DMS153 (cell line): ENCODE measurements at places on chromosomes 5 and 9.

GRCh38 chr5:119451561-119451960, 736 bp upstream of the HSD17B4 start:
- DNase-seq = no peak

GRCh38 chr5:151470439-151470838, 23.0 kb downstream of the SLC36A1 start:
- DNase-seq = no peak

DNA sequence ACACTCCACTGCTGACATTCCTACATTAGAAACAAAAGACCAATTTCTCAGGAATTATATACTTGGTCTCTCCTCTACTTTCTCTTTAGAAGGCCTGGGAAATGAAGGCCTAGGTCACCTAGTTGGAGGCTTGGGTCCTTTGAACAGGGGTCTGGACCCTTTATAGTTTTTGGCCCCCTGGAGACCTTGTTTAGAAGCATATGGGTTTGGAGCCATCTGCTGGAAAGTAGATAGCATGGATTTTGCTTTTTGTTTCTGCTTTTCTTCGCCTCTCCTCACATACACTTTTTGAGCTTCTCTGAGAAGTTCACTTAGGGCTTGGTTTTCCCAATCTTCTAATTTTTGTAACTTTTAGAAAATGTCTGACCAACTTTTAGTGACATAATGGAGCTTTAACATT, 67.1 kb upstream of the CDK20 start:
- no peak for DNase-seq

- no peak for DNase-seq
Observed at GRCh38 chr5:135116160-135116561, 82.1 kb upstream of the PITX1 start.

GRCh38 chr9:87518702-87519335, 21.2 kb downstream of the DAPK1 start:
- DNase-seq = no peak

DNA sequence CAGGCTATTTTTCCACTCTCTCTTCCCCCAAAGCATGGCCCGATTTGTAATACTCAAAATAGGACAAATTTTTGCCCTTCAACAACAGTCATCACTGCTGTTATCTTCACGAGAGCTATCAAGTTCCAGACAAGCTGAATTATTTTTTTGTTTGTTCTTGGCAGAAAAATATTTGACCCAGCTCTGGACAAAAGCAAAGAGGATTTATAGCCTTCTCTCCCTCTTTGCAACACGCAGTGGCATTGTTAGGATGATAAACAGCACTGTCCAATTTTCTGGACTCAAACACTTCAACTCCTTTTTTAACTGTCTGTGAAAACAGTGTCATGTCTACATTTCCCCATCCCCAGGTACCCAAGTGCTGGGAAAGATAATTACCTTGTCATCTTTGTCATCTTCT, 160.3 kb downstream of the SLF1 start:
- DNase-seq = peak; percentile 54

DNA sequence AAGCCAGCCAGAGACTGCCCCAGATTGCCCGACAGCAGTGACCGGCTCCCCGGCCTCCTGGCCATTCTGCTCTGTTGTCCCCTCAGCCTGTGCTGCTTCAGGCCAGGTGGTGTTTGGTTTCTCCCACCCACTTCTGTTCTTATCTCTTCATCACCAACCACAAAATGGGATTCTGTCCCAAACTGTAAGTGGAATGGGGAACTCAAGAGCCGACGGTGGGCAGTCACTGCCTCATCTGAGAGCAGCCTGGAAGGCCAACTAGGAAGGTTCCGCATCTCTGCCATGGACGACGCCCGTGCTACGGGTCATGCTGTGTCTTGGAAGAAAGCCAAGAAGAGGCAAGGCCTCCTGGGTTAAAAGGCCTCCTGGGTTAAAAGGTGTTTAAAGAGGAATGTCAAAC, 219.0 kb upstream of the PIK3R1 start:
- no peak for DNase-seq

- DNase-seq = no peak
Observed at GRCh38 chr9:74663439-74663838, 166.3 kb downstream of the RORB start.

GRCh38 chr9:113269355-113269754, 6.0 kb downstream of the CDC26 start:
- DNase-seq = no peak

DNA sequence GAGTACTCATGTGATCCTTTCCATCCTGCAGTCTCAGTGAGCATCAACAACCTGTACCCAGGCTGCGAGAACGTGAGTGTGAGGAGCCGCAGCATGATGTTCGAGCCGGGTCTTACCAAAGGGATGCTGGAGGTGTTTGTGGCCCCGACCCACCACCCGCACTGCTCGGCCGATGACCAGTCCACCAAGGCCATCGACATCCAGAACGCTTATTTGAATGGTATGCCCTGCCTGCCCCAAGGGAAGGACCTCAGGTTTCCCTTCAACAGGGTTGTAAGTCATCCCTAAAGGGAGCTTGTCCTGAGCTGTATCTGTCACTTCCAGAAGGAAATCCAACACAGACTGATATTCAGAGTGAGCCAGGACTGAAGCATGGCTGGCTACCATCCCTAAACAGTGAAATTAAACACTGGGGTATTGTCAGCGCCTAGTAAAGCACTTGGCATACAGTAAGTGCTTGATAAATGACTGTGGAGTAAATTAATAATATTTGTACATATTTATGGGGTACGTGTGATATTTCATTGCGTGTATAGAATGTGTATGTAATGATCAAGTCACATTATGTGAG, 39.3 kb upstream of the CTSL start:
- no peak for DNase-seq

DNA sequence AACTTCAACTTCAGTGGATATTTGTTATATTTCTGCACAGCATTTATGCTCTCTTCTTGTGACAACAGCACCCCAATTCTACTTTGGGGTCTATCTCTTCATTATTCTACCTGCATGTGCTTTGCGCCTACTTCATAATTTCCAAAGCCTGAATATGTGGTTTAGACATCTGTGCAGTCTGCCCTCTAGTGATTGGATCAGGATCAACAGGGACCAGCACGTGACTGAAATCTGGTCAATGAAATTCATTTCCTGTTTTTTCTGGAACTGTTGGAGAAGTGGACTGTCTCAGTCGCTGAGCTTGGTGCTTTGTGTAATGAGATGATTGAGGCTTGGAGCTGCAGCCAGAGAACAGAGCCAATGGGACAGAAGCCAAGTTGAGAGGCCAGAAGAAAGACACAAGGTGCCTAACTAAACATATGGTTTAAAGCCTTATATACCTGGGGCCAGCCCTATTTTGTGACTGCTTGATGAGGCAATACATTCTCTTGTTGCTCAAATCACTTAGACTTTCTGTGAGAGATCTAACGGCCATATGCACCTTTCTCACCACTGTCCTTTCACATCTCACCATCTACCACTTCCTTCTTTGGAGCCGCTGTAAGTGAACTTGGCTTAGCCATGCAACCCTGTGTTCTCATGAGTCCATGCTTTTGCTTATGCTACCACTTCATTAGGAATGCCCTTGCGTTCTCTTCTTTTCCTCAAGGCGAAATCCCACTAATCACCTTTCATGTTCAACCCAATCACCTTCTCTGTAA, 68.8 kb upstream of the PPP2R2B start:
- DNase-seq = peak; percentile 20

DNA sequence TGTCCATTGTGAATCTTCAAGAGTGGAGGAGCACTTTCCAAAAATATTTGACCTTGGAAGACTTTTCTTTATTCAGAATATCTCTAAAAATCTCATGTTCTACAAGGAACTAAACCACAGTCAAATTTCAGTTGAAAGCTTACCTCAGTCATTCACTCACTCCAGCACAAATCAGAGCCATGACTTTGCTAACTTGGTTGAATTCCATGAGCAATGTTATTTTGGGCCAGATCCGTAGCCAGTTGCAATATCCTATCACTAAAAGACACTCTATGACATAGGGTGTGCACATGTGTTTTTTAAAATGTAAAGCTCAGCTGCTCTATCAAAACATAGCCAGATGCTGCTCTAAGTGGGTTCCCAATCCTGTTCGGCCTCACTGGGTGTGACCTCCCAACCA, 156.1 kb upstream of the ANKRD55 start:
- no peak for DNase-seq

DNA sequence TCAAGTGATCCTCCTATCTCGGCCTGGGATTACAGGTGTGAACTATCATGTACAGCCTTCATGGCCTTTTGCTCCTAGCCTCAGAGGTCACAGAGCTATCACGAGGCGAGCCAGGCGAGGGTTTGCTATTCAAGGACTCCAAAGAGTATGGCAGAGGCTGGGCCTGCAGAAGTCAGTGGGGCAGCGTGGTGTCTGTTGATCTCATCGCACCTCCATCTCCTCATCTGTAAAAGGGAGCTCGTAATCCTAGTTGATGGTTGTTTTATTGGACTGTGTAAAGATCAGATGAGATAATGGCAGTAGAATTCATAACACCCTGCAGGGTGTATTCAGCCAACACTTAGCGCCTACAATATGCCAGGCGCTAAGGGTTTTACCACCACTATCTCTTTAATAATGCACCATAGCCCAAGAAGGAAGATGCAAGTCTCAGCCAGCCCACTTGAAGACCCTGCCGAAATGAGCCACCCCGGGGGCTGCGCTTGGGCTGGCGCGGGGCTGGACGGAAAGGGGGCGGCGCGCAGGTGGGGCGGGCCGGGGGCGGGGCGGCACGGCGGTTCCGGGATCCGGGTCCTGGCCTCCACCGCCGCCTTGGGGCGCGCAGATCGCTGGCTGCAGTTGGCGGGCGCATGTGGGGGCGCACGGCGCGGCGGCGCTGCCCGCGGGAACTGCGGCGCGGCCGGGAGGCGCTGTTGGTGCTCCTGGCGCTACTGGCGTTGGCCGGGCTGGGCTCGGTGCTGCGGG, at the start of gene GALNT12:
GALNT12 (plus strand) TSS at position 601 of the 744 bp plus-strand sequence; CDS start at position 630, 29 bp downstream.
- DNase-seq = no peak

DNA sequence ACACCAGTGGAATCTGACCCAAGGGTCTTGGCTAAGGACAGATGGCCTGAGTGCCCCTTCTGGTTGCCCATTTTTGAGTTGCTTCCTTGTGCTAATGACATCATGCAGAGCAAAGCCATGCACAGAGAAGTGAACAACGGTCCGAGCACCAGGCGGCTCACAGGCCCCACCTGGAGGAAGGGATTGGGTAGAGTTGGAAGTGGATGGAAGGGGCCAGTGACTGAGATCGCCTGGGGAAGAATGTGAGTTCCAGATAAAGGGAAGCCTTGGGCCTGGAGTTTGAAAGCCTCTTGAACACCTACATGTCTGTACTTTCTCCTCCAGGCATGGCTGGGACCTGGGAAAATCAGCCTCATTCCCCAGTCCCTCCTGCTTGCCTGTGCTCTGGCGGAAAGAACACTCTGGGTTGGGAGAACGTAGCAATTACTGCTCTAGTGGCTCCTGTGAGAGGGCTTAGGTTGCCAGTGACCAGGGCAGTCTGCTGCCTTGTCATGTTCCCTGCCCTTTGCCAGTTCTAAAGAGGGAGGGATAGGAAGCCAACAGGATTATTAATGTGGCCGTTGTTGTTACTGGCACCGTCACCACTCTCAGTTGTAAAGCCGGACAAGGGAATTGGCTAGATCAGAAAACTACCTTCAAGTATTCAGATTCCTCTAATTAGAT, 62.5 kb upstream of the PTPN3 start:
- no peak for DNase-seq

- no peak for DNase-seq
Observed at GRCh38 chr5:96253140-96253539, 179.9 kb downstream of the PCSK1 start.

DNA sequence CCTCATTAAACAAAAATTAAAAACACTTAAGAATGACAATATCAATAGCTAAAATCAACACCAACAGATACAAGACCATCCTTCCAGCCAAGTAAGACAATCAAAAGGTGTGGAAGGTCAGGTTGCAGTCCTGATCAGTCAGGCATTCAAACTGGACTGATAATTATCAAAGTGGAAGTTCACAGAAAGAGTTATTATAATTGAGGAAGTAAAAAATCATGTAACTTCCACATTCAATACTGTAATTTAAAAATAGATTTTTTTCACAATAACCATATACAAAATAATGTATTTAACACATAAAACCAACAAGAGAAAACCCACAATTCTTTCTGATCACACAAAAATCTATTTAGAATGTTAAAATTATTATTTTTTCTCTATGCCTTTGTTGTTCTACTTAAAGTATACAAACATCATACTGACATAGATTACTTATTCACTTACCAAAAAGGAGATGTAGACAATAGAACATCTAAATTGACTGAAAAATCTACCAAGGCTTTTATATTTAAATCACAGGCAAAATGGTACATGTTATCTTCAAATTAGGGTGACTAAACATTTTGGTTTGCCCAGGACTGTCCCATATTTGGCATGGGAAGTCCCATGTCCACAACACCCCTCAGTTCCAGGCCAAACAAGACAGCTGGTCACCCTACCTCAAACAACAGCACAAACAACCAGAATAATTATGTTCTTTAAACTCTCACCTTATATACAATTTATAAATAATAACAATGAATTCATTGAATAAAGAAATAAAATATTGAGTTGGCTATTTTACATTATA, 142.5 kb upstream of the SLC24A2 start:
- no peak for DNase-seq

GRCh38 chr5:149485655-149486615, 65.3 kb downstream of the CSNK1A1 start:
- peak; percentile 75 for DNase-seq

DNA sequence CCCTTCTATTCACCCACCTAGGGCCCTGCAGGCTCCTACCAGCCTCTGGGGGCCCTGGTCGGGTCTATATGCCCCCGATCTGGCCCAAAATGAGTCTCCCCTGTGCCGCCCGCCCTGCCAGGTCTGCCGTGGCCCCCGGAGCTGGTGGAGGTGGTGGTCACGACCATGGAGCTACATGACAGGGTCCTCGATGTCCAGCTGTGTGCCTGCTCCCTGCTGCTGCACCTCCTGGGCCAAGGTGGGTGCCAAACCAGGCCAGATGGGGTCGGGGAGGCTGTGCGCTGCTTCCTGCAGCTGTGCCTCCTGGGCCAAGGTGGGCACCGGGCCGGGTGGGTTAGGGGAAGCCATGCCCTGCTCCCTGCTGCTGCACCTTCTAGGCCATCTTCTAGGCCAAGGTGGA, 17.5 kb downstream of the REXO4 start:
- no peak for DNase-seq

- no peak for DNase-seq
Observed at GRCh38 chr5:91318724-91319123, 64.4 kb downstream of the ARRDC3 start.

GRCh38 chr5:73513996-73514395, 15.8 kb downstream of the BTF3 start:
- DNase-seq = no peak

DNA sequence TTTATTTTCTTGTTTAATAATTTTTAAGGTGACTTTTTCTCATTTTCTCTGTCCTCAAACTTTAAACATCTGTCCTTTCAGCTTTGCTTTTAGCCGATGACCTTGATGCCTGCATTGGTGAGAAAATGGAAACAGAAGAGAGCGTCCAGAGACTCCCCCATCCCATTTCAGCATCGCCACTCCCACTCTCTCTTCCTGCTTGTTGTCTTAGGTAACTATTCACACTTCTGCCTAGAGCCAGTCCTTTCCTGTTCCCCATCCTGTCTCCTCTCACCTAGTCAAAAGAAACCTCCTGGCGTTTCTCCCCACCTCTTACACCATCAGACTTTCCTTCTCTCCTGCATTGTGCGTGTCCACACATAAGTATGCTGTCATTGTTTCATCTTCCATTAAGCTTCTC, 124.6 kb downstream of the MAST4 start:
- no peak for DNase-seq

GRCh38 chr9:88024896-88025295, 50.6 kb upstream of the CDK20 start:
- no peak for DNase-seq

GRCh38 chr9:27675354-27675753, 102.1 kb upstream of the C9orf72 start:
- no peak for DNase-seq

- no peak for DNase-seq
Observed at GRCh38 chr5:66813306-66813705, 217.1 kb downstream of the MAST4 start.
